ENCODE measurements at places on chromosomes 5 and 9.
A peak's percentile ranks its signal among the peaks of the same experiment; 100 is the strongest.

- DNase-seq = no peak
- no peak overlapping the region for H3K27ac ChIP-seq
- H3K36me3 ChIP-seq = no peaks in the 10 kb centered on the region
- H3K4me1 ChIP-seq = no peaks in the 10 kb centered on the region
These were observed 145.5 kb upstream of the SLC24A2 start for GRCh38 chr9:19934301-19934871.

GRCh38 chr5:155783246-155783645 is 543.7 kb upstream of the SGCD start:
- no peak for DNase-seq
- no peaks in the 10 kb centered on the region for H3K4me1 ChIP-seq
- H3K27ac ChIP-seq = no peak overlapping the region
- no peak overlapping the region for H3K4me3 ChIP-seq
- no peaks in the 10 kb centered on the region for H3K36me3 ChIP-seq
- no peaks in the 10 kb centered on the region for H3K27me3 ChIP-seq

- DNase-seq = no peak
- H3K4me1 ChIP-seq = peaks cover 19% of the 10 kb centered on the region
- H3K27me3 ChIP-seq = no peaks in the 10 kb centered on the region
These were observed 24.7 kb upstream of the TMEM171 start for GRCh38 chr5:73095564-73096238.

DNA sequence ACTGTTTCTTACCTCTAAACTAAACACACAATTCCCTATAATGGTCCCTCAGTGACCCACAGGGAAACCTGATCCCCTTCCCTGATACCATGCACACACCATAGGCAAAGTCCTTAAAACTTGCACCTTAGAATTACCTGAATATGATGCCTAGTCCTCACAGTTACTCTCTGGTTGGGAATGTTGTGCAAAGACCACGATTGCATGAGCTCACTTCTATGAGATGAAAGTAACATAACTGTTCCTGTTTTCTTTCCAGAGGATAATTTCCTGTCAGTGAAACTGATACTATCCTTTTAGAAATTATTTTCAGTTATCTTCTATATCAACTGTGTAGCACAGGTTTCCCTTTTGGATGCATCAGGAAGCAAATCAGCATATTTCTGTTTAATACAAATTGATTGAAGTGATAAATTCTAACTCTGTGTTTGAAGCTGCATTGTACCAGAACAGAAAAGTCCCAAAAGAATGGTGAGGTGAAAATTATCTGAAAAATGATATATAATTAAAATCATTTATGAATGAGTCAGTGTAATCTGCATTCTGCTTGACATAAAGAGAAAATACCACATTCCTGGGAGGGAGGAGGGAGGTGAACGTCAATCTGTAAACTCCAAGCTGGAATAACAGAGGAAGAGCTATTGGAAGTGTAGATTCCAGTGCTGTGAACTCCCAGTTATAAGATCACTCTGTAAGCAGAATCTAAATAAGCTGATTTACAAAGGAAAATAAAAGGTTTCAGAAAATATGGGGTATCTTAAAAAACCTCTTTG is 51.2 kb upstream of the TNFAIP8 start:
- peak overlapping the region; percentile 28 for H3K4me3 ChIP-seq
- H3K36me3 ChIP-seq = peaks cover 5% of the 10 kb centered on the region
- H3K27ac ChIP-seq = peak overlapping the region; percentile 49
- H3K27me3 ChIP-seq = no peaks in the 10 kb centered on the region
- no peak for DNase-seq

DNA sequence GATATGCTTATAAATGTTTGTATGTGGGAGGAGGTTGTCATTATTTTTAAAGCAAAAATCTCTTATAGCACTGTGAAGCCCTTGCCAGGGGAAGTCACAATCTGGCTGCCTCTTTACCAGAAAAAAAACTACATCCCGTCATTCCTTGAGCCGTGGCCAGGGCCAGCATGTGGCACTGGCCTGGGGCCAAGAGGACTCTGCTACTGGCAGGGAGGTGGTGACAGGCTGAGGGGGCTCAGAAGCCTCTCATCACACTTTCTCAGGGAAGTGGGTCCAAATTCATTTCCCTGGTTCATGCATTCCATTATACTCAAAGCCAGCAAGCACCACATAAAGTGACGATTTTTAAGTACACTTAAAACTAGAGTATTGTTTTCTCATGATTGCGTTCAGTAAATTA is 457.3 kb downstream of the ZNF608 start:
- no peaks in the 10 kb centered on the region for H3K27me3 ChIP-seq
- H3K36me3 ChIP-seq = no peaks in the 10 kb centered on the region
- no peak for DNase-seq
- H3K4me3 ChIP-seq = no peak overlapping the region
- H3K27ac ChIP-seq = no peak overlapping the region
- H3K4me1 ChIP-seq = no peaks in the 10 kb centered on the region

DNA sequence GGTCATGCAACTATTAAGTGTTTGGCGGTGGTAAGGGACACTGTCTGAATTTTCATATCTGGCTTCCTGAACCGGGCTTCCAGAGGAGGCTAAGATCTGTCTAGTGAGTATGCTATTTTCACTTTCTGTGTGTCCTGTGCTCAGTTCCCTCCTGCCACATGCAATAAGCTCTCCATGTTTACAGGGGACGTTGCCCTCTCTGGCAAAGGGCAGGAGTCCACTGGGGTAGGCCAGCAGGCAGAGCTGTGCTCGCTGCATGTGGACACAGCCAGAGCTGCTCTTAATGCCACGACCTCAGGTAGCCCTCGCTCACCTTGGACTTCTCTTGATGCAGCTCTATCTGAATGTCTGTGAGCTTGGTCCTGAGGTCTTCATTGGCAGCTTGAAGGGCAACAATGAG is 111.2 kb downstream of the JAKMIP2 start:
- H3K4me1 ChIP-seq = no peaks in the 10 kb centered on the region
- no peaks in the 10 kb centered on the region for H3K27me3 ChIP-seq
- no peak overlapping the region for H3K4me3 ChIP-seq
- H3K36me3 ChIP-seq = no peaks in the 10 kb centered on the region
- H3K27ac ChIP-seq = no peak overlapping the region
- no peak for DNase-seq

DNA sequence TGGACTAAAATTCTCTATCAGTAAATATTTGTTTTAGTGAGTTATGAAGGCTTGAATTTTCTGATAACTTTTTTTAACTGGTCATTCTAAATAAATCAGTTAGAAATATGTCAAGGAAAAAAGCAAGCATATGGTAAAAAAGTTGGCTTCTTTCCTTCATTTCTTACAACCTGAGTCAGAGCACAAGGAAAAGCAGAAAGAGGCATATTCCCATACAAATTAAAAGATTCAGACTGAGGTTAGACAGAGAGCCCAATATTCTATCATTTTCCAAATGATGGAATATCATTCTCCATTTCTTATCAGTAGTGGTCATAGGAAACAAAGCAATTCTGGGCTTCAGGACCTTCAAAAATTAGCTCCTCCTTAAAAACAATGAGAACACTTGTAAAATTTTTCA is 732.1 kb downstream of the MAT2B start:
- H3K36me3 ChIP-seq = no peaks in the 10 kb centered on the region

GRCh38 chr9:137813651-137814415 is 63.7 kb upstream of the CACNA1B start:
- H3K27ac ChIP-seq = no peak overlapping the region
- H3K27me3 ChIP-seq = no peaks in the 10 kb centered on the region
- no peaks in the 10 kb centered on the region for H3K4me1 ChIP-seq
- no peak for DNase-seq

- H3K27me3 ChIP-seq = no peaks in the 10 kb centered on the region
- DNase-seq = no peak
- no peak overlapping the region for H3K27ac ChIP-seq
- peaks cover 27% of the 10 kb centered on the region for H3K4me1 ChIP-seq
- H3K4me3 ChIP-seq = no peak overlapping the region
These were observed 30.1 kb downstream of the PRKACG start for GRCh38 chr9:68983522-68984424.

DNA sequence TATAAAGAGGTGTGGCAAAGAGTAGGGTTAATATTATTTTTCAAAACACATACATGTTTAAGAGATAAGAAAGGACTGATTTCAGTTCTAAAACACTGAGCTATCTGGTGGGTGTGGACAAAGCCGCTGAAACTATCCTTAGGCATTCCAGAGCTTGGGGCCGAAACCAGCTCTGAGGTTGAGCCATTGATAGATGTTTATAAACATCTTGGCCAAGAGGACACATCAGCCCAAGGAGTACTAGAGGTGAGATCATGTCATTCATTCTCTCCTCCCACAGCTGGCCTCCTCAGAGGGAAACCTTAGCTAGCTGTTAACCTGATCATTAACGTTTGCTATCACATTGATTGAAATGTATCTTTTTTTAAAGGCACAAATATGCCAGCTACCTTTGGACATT is 89.9 kb downstream of the NLN start:
- no peak for DNase-seq
- H3K36me3 ChIP-seq = no peaks in the 10 kb centered on the region
- no peaks in the 10 kb centered on the region for H3K4me1 ChIP-seq
- no peak overlapping the region for H3K27ac ChIP-seq
- no peak overlapping the region for H3K4me3 ChIP-seq

DNA sequence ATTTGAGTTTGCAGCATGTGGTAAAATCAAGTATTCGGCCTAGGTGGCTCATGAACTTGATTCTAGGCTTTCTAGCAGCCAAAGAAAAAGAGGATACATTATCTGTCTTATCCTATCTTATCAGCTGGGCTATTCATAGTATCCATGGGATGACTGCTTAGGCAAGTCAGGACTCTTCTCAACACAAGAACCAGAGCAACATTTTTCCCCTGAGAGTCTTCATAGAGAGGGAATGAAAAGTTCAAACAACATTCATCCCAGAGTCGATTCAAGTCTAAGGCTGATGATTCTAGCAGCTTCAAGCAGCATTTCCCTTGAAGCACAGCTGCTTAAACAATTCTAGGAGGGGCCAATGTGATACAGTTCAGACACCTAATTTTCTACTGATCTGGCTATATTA is 3.0 kb downstream of the S100Z start:
- H3K36me3 ChIP-seq = peaks cover 22% of the 10 kb centered on the region
- no peaks in the 10 kb centered on the region for H3K27me3 ChIP-seq
- H3K4me1 ChIP-seq = peaks cover 41% of the 10 kb centered on the region
- DNase-seq = no peak
- H3K27ac ChIP-seq = no peak overlapping the region

GRCh38 chr5:175467983-175468690 is 10.2 kb upstream of the SFXN1 start:
- H3K4me3 ChIP-seq = no peak overlapping the region
- peaks cover 12% of the 10 kb centered on the region for H3K4me1 ChIP-seq
- peaks cover 24% of the 10 kb centered on the region for H3K27me3 ChIP-seq
- H3K36me3 ChIP-seq = no peaks in the 10 kb centered on the region
- H3K27ac ChIP-seq = no peak overlapping the region

GRCh38 chr5:28374492-28374967 is 1336.1 kb upstream of the CDH9 start:
- no peak overlapping the region for H3K27ac ChIP-seq
- peaks cover 8% of the 10 kb centered on the region for H3K36me3 ChIP-seq
- DNase-seq = no peak
- no peaks in the 10 kb centered on the region for H3K27me3 ChIP-seq
- H3K4me3 ChIP-seq = no peak overlapping the region
- H3K4me1 ChIP-seq = no peaks in the 10 kb centered on the region

DNA sequence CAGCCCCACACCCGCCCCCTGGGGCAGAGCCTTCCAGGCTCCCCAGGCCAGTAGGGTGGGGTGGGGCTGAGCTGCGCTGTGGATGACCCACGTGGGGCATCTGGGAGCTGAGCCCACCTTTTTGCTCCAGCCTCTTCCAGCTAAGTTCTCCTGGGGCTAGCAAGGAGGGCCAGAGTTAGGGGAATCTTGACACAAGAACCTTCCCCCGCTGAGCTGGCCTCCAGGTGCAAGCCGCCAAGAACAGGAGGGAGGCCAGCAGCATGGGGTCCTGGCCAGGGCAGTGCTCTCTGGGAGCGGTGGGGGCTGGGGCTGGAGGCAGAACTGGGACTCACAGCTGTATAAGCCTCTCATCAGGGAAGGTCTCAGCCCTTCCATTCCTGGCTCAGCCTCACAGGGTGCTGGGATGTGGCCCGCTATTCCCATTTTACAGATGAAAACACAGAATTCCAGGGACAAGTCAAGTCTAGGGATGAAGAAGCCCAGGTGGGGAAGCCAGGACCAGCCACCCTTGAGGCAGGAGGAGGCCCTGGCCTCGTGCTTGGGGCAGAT is 21.5 kb downstream of the SARDH start:
- DNase-seq = no peak
- H3K36me3 ChIP-seq = no peaks in the 10 kb centered on the region
- H3K27me3 ChIP-seq = peaks cover 14% of the 10 kb centered on the region

DNA sequence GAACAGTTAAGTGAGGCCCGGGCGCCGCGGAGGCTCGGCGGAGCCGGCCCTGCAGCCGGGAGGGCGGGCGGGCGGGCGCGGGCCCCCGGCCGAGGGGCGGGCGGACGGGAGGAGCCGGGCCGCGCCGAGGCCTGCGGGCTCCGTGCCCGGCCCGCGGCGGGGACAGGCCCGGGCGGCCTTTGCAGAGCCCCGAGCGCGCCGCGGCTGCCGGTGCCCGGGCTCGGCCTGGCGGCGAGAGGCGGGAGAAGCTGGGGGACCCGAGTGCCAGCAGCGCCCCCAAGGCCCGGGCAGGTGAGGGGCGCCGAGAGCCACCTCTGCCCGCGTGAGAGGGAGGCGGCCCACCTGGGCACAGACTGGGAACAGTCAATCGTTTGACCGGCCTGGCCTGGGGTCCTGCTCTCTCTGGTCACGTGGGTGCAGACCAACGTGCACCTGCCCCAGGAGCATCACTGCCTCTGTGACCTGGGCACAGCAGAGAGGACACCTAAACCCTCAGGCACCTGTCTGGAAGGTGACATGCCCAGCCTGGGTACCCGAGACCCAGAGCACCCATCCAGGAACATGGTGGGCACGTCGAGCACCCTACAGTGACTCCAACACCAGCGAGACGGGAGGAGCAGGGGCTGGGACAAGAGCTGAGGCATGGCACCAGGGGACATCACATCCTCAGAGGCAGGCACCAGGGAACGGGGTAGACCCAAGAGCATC is 531 bp downstream of the MVB12B start:
- H3K4me1 ChIP-seq = peaks cover 38% of the 10 kb centered on the region
- no peak for DNase-seq
- no peak overlapping the region for H3K27ac ChIP-seq
- peaks cover 5% of the 10 kb centered on the region for H3K36me3 ChIP-seq
- H3K4me3 ChIP-seq = peak overlapping the region; percentile 82
- peaks cover 2% of the 10 kb centered on the region for H3K27me3 ChIP-seq

GRCh38 chr9:92931606-92932005 is 15.7 kb upstream of the FGD3 start:
- H3K27me3 ChIP-seq = peaks cover 16% of the 10 kb centered on the region
- no peak overlapping the region for H3K27ac ChIP-seq
- no peaks in the 10 kb centered on the region for H3K36me3 ChIP-seq
- DNase-seq = no peak

- H3K36me3 ChIP-seq = peaks cover 6% of the 10 kb centered on the region
- H3K27ac ChIP-seq = peak overlapping the region; percentile 91
- peak; percentile 87 for DNase-seq
- H3K4me1 ChIP-seq = peaks cover 44% of the 10 kb centered on the region
- H3K4me3 ChIP-seq = peak overlapping the region; percentile 75
These were observed 13.1 kb downstream of the DIAPH1 start for GRCh38 chr5:141605523-141606277.

Measured in natural killer cell treated with Interleukin-12 subunit alpha and Interleukin-12 subunit beta and Interleukin-15 and Interleukin-18, amount 100 ng/mL, for 72 hours (primary cell).